ENCODE measurements at places on chromosomes 12 and 14.

GRCh38 chr12:102371165-102371564 lies 109.2 kb downstream of the IGF1 start:
- no peak for DNase-seq

- no peak for DNase-seq
Measured at GRCh38 chr12:114401328-114402083, 4.4 kb downstream of the TBX5 start.

- no peak for DNase-seq
Measured at GRCh38 chr14:63478010-63478409, 65.2 kb downstream of the PPP2R5E start.

DNA sequence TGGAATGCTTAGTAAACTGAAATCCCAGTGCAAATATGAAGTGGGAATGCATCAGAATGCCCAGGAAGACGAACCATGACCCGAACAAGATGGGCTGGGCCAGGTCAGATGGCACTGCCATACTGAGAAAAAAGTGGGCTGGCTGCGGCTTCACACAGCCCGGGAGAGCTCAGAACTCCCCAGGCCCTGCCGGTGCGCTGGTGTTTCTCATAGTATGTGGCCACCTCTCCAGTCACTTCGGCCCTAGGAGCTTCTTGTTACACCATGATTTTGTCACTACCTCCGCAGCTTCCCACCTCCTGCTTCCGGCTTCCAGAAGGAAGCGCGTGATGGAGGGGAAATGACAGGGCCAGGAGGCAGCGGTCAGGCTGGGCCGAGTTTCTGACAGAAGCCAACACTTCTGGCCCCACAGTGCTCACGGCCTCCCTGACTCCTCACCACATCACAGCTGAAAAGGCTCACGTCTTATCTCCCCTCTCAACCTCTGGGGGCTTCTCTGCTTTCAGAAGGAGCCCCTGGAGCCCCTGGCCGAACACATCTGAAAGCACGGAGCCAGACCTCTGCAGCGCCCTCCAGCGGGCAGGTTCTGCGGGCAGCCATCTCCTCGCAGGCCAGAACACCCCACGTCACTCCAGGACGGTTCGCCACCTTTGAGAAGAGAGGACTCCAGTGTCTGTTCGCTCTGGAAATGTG lies 30.7 kb downstream of the DAD1 start:
- no peak for DNase-seq

- DNase-seq, result no peak
Measured at GRCh38 chr12:103768467-103769123, 72.4 kb downstream of the NT5DC3 start.

- DNase-seq, result no peak
Measured at GRCh38 chr12:32688786-32689185, 9.7 kb downstream of the DNM1L start.

GRCh38 chr12:69579029-69579428 lies 6.2 kb upstream of the CCT2 start:
- DNase-seq, result no peak

DNA sequence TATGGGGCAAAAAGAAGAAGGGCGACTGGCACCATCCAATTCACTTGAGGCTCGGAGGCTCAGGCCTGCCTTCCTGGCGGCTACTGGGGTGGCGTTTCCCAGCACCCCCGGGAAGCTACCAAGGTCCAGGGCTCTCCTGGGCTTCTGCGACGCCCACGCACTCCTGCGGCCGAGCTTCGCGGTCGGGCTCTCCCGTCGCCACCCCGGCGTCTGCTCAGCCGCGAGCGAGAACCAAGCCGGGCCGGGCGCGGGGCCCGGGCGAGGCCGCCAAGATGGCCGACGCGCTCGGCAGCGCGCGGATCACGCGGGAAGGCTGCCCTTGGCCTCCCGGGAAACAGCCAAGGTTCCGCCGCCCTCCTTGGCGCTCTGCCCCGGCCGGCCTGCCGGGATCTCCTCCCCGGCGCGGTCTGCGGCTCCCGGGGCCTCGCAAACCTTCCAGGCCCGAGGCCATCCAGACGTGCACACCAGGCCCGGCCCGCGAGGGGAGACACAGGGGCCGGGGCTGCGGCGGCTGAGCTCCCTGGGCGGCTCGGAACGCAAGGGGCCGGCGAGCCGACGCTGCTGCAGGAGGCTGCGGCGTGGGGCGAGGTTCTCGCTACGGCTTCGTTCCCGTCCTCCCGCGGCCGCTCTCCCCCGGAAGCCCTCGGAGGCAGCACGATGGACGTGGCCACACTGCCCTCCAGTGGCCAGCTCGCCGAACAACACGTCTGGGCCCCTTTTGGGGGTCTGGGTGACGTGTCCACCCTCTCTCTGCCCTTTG lies 23.5 kb upstream of the ZFP36L1 start:
- peak; percentile 91 for DNase-seq

- DNase-seq, result no peak
Measured at GRCh38 chr14:71621980-71622605, 310.1 kb upstream of the RGS6 start.

GRCh38 chr12:105933671-105934665 lies 204.8 kb downstream of the NUAK1 start:
- DNase-seq, result peak; percentile 52

- DNase-seq, result no peak
Measured at GRCh38 chr14:89845346-89845745, 109.2 kb downstream of the EFCAB11 start.

DNA sequence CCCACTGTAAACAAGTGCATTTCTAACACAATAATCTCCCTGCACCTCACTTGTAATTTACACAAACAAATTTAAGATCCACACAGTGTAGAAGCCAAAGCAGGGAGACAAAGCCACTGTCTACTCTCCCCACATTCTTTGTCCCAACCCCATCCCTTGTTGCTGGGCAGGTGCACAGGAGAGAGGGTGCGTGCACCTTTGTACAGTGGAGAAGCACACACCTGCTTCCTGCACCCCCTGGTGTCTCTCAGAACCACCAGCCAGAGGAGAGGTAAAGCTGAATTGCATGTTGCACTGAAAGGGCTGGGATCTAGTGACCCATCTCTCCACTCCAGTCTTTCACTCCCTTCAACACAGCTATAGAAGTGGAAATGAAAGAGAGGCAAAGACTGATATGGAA lies 51.4 kb upstream of the IFNG-AS1 start:
- DNase-seq, result no peak

DNA sequence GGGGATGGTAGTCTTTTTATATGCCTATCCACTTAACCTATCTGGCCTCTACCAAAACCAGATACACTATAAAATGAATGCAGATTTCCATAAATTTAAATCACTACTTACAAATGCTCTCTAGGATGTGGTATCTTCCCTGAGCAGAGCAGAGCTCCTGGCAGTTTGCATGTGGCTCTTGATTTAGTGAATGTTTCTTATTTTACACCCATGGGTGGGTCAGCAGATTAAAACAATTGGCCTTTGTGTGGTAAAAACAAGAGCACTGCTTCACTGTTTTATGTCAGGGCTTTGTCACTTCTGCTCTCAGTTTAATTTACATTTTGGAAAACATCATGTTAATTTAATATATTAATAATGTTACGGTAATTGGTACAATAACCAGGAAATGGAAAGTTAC lies 5.5 kb downstream of the TAS2R19 start:
- DNase-seq, result no peak

- DNase-seq, result peak; percentile 50
Measured at GRCh38 chr12:57524814-57525614, 2.4 kb downstream of the MBD6 start.

GRCh38 chr12:20628226-20628787 lies 66.8 kb upstream of the SLCO1C1 start:
- no peak for DNase-seq

DNA sequence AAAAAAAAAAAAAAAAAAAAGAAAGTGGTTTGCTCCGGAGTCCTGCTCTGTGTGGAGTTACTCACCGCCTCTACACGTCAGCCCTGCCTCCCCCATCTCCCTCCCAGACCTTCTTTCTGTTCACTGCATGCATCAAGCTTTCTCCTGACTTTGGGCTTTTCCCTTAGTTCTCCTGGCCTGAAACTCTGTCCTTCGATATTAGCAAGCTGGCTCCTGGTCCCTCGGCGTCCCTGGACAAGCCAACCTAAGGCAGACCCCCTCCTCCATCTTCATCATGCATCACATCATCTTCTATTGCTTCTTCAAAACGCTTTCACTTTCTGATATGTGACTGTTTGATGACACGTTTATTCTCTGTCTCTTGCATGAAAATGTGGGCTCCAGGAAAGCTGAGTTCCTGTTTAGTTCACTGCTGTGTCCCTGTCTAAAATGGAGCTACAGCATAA lies 40.6 kb downstream of the SLC15A4 start:
- no peak for DNase-seq

DNA sequence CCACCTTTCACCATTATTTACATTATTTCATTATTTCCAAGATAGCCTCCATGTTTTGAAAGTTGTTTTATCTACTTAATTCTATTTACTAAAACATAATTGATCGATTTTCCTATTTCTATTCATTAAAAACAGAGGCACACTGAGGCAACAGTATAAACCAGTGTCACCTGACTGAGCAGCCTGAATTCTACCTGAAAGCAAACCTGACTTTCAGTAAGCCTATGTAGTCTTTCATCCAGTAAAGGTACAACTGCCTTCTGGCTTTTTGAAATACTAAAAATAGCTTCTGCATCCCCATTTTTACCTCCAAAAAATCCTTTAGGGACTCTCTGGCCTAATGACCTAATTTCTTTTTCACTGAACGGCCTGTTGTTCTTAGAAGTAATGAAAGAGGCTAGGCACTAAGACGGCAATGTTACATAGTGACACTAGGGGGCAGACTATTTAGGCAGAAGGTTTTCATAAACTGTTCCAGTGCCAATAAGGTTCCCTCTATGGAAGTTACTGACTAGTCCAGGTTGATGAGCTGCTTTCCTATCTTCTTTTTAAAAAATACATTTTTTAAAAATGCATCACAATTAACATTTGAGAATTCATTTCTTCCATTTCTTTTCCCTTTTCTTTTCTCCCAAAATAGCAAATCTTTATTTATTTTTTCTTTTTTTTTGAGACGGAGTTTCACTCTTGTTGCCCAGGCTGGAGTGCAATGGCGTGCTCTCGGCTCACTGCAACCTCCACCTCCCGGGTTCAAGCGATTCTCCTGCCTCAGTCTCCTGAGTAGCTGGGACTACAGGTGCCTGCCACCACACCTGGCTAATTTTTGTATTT lies 17.5 kb downstream of the ANAPC5 start:
- no peak for DNase-seq

- peak; percentile 77 for DNase-seq
Measured at GRCh38 chr12:95173392-95174251, 43.6 kb downstream of the FGD6 start.

- no peak for DNase-seq
Measured at GRCh38 chr12:57723630-57723962, 14.9 kb downstream of the AGAP2 start.

- no peak for DNase-seq
Measured at GRCh38 chr12:131138638-131139362, 185.1 kb downstream of the ADGRD1 start.

GRCh38 chr14:39217214-39217879 lies 16.4 kb upstream of the MIA2 start:
- no peak for DNase-seq

- DNase-seq, result no peak
Measured at GRCh38 chr12:111624540-111624939, 25.4 kb upstream of the ATXN2 start.

GRCh38 chr14:28661171-28661772 lies 105.3 kb upstream of the FOXG1 start:
- no peak for DNase-seq

- no peak for DNase-seq
Measured at GRCh38 chr12:108792361-108793292, 61.3 kb upstream of the CORO1C start.

GRCh38 chr12:21942377-21942703 lies 1.1 kb upstream of the ABCC9 start:
- DNase-seq, result no peak

- peak; percentile 63 for DNase-seq
Measured at GRCh38 chr14:104585966-104586697, 6.6 kb downstream of the C14orf180 start.

- DNase-seq, result no peak
Measured at GRCh38 chr14:45633220-45633984, 380.4 kb upstream of the MIS18BP1 start.

GRCh38 chr12:92139634-92140150 lies 6.0 kb downstream of the BTG1 start:
- no peak for DNase-seq

DNA sequence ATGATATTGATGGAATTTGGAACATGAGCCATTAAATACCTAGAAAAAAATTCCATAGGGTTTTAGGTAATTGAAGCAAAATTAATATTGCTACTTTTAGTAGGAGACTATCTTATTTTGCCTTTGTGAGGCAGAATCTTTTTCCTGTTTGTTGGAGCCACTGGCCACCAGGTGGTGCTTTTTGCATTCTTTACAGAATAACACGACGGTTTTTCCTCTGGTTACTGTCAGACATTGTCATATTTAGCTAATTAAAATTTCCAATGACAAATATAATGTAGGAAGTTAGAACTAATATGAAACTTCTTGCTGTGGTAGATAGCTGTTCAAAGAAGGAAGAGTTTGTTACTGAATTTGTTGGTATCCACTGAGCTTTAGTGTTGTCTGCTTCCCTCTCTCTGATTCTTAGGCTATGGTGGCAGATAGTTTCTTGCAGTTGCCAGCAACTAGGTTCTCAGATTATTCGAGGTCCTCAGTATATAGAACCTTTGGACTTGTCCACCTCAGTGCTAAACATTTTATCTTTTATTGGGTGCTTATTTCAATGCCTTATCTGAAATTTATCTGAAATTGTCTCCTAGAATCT lies 25.7 kb downstream of the RAB21 start:
- no peak for DNase-seq

DNA sequence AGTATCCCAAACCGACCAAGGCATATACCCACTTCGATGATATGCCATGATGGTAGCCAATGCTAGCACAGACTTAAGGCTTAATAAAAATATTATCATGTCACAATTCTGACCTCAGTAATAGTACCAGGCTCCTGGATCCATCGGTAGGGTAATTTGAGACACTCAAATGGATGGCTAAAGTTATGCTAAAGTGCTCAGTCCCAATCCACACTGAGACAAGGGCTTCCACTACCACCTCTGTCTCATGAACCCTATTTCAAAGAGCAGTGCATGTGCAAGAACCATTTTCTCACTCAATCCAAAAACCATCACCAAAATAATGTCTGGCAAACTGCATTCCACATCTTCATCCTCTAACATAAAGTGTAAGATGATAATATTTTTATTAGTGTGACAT lies 122.4 kb upstream of the KRR1 start:
- no peak for DNase-seq

- no peak for DNase-seq
Measured at GRCh38 chr12:72622556-72622955, 350.4 kb downstream of the TRHDE start.

DNA sequence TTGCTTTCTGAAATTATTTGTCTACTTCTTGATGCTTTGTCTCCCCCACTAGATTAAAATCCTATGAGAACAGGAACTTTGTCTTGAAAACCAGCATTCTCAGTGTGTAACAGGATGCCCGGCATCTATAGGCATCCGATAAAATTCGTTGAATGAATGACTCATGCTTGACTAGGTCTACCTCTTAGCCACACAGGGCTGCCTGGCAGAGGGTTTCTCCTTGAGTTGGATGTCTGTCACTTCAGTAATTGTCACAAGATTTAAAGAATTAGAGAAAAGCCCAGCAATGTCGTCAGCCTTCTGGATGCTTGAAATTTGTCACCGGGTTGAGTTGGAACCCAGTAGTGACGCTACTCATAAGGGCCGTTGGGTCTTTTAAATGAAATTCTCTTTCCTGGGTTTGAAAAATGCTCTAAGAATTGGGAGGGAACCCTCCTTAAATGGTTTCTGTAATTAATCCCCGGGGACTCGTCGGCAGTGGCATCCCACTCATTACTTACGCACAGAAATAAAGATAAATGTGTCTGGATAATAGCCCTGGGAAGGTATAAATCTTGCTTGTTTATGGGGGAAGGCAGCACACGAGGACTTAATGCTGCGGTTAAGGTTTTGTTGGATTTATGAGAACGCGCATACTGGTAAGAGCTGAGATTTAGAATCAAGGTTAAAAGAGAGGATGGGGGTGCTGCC lies 194.1 kb downstream of the AACS start:
- DNase-seq, result no peak
